NCI-H1048 (cell line): ENCODE measurements at places on chromosomes 11 and 22.

GRCh38 chr11:23727387-23727786, 769.5 kb upstream of the LUZP2 start:
- DNase-seq = no peak

DNA sequence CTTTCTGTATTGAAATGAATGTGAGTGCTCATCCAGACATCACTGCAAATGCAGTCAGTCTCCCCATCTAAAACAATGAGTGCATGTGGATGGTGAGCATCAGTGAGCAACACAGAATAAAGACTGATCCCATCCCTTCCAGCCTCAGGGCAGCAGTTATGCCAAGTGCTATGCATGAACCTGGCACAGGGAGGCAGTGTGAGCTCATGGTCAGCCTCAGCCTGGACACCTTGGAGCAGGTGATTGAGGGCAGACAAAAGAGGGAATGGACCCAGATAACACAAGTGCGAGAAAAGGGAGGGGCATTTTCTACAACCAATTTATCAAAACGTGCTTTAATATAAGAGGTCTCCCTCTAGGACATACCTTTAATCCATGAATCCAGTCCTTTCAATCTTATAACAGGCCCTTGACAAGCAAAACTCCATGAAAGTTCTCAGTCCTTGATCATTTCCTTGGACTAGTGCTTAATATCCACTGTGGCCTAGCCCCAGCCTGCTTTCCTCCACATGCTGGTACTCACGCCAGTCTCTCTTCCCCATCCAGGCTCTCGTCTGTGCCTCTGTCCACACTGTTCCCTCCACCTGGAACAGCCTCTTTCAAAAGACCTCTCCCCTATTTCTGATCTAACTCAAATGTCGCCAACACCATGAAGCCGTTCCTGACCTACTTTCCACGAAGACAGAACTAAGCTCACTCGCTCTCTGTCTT, 50.5 kb upstream of the LRRC55 start:
- DNase-seq = no peak

- DNase-seq = no peak
Observed at GRCh38 chr11:127059286-127059685, 58.7 kb upstream of the KIRREL3 start.

- no peak for DNase-seq
Observed at GRCh38 chr11:116580799-116581198, 192.0 kb downstream of the BUD13 start.

DNA sequence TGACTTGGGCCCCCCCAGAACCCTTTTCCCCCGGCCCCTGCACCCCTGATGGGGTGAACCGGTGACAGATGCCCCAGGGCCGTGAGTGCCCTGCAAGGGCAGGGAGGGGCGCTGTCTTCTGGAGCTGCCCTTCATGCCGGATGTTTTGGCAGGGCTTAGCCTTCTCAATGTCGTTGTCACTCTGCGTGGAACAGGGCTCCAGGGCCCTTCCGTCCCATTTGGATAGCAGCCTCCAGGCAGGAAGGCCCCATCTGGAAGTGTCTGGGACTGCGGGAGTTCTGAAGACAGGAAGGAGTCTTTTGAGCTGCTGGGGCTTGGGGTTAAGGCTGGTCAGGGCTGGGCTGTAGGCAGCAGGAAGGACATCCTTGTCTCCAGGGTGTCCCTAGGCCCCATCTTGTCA, 4.6 kb downstream of the FRMD8 start:
- DNase-seq = no peak
